MCF 10A (cell line): ENCODE measurements at places on chromosomes 16 and 17. TPM values are rescaled to one million over a fixed set of nuclear protein-coding genes. Genes with fewer than 3 reads are reported as not detected.

The KRTAP4-1 gene
- not detected in 2 replicates for total RNA-seq

- peaks cover 24% of the 10 kb centered on the region for H3K4me1 ChIP-seq
- no peak for DNase-seq
- H3K36me3 ChIP-seq = no peaks in the 10 kb centered on the region
Measured at GRCh38 chr16:20676837-20677236, 20.6 kb downstream of the ACSM1 start.

DNA sequence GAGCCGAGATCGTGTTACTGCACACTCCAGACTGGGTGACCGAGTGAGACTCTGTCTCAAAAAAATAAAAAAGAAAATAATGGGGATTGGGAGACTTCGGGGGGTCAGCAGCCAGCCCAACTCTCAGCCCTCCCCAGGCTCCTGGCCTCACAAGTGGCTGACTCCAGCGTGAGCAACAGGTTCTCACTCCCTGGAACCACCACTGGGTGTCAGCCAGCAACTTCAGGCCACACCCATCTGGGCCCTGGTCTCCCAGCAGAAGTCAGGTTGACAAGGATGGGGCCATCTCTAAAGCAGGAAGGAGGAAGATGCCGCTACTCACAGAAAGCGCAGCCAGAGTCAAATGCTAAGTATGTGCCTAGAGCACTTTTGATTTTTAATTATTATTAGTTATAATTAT is 139.4 kb downstream of the C16orf78 start:
- no peak overlapping the region for H3K4me3 ChIP-seq
- H3K4me1 ChIP-seq = no peaks in the 10 kb centered on the region
- no peak overlapping the region for H3K27ac ChIP-seq
- peaks cover 49% of the 10 kb centered on the region for H3K27me3 ChIP-seq

DNA sequence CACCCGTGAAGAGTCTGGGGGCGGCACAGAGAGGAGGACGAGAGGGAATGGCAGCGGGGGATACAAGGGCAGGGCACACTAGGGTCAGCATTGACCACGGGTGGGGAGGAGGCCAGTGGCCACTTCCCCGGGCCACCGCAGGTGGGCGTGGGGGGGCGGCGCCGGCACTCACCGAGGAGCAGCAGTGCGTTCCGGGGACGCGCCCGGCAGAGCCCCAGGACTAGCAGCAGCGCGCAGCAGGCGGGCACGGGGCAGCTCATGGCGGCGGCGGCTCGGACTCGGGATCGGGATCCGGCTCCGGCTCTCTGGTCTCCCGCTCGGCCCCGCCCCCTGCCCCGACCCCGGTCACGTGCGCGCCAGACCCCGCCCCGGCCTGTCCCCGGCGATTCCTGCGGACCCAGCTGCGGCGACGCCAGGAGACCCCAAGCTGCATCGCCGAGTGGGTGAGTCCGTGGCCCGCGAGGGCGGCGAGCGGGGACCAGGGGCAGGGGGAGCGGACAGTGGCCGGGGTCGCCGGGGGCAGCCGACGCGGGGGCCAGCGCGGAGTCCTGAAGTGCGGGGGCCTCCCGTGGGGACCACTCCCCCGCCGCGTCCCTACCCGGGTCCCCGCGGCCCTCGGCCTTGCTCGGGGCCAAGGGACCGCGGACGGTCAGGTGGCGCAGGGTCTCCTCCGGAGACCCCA is at the start of the genes SGSH and SLC26A11:
Gene SGSH, minus strand, starts transcription at position 280 of the 682 bp plus-strand sequence. Its CDS starts 20 bp downstream, at position 260.
Gene SLC26A11, plus strand, starts transcription at position 374 of the 682 bp plus-strand sequence. CDS start 1,134 bp downstream, outside the sequence.
- peak; percentile 61 for DNase-seq
- H3K27me3 ChIP-seq = no peaks in the 10 kb centered on the region
- peaks cover 16% of the 10 kb centered on the region for H3K4me1 ChIP-seq
- H3K27ac ChIP-seq = peak within 1 kb of the TSS; percentile 84
- H3K4me3 ChIP-seq = peak within 1 kb of the TSS; percentile 94

DNA sequence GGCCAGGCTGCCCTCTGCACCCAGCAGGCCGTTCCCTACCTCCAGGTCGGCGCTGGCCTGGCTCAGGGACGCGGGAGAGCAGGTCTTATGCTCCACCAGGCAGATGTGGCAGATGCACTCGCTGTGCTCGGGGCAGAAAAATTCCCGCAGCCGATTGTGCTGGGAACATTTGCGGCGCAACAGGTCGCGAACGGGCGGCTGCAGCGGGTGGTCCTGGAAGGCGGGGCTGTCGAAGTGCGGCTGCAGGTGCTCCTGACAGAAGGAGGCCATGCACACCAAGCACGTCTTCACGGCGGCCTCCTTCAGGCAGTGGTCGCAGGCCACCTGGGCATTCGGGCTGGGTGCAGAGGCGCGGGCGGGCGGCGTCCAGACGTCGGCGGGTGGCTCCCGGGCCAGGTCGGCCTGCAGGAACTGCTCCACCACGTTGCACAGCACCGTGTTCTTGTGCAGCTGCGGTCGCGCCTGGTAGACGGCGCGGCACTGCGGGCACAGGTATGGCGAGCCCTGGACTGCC is 439 bp downstream of the TRIM25 start:
- DNase-seq = peak; percentile 34
- peak overlapping the region; percentile 96 for H3K27ac ChIP-seq
- peaks cover 37% of the 10 kb centered on the region for H3K4me1 ChIP-seq
- no peaks in the 10 kb centered on the region for H3K27me3 ChIP-seq
- peaks cover 14% of the 10 kb centered on the region for H3K36me3 ChIP-seq
- H3K4me3 ChIP-seq = peak overlapping the region; percentile 86

The PLXDC1 gene
- total RNA-seq = 0.22 and 0.61 TPM in 2 replicates

DNA sequence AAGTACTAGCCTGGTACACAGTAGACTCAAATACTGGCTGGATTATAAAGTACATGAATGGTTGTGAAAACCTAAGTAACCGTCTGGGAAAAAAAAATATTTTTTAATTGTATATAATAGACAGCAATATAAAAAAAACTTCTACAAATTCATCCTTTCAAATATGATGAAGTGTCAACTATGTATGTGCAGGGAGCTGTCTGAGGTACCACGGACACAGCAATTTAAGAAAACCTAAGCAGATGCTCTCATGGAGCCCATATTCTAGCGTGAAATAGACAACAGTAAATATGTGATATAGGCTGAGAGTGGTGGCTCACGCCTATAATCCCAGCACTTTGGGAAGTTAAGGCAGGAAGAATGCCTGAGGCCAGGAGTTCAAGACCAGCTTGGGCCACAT is 104.6 kb downstream of the TTC19 start:
- no peak overlapping the region for H3K27ac ChIP-seq
- no peaks in the 10 kb centered on the region for H3K27me3 ChIP-seq
- H3K36me3 ChIP-seq = peaks cover 69% of the 10 kb centered on the region
- no peak for DNase-seq
- no peak overlapping the region for H3K4me3 ChIP-seq
- H3K4me1 ChIP-seq = no peaks in the 10 kb centered on the region

DNA sequence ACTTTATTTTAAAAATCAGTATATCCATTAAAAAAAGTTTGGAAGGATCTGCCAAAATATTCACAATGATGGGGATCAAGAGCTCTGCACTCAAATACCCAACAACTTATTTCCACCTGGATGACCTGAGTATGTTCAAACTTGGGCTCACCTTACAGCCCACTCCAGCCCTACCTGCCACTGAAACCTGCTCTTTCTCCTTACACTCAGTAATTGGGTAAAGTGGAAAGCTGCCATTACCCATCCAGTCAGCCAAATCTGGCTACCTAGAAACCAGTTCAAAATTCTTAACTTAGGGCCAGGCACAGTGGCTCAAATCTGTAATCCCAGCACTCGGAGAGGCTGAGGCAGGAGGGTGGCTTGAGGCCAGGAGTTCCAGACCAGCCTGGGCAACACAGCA is 9.6 kb downstream of the VPS53 start:
- H3K36me3 ChIP-seq = peaks cover 29% of the 10 kb centered on the region
- no peaks in the 10 kb centered on the region for H3K27me3 ChIP-seq
- no peak overlapping the region for H3K4me3 ChIP-seq
- H3K27ac ChIP-seq = peak overlapping the region; percentile 50
- no peaks in the 10 kb centered on the region for H3K4me1 ChIP-seq

DNA sequence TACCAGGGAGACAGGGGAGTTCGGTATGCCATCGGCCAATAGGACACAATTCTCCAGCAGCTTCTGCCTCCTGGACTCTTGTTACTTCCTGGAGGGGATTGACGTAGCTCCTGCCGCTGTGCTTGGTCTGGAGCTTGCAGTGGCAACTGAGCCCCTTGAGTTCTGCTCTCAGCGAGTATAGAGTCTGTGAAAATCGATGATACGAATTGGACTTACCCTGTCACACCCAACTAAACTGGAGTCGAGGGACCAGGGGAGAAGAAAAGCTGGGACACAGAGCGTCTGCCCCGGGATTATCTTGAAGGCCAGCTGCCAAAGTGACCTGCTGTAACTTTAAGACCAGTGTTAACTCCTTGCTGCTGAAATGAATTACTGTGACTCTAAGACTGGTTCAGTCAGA is 22.2 kb downstream of the SEC14L1 start:
- no peak overlapping the region for H3K27ac ChIP-seq
- DNase-seq = no peak
- H3K27me3 ChIP-seq = no peaks in the 10 kb centered on the region
- no peaks in the 10 kb centered on the region for H3K36me3 ChIP-seq
- no peaks in the 10 kb centered on the region for H3K4me1 ChIP-seq

GRCh38 chr16:11681556-11681955 is 13.3 kb downstream of the SNN start:
- DNase-seq = peak; percentile 61
- peaks cover 87% of the 10 kb centered on the region for H3K36me3 ChIP-seq
- no peak overlapping the region for H3K4me3 ChIP-seq
- H3K27ac ChIP-seq = no peak overlapping the region
- H3K27me3 ChIP-seq = no peaks in the 10 kb centered on the region
- H3K4me1 ChIP-seq = peaks cover 32% of the 10 kb centered on the region

The ODAD4 gene
- total RNA-seq = 0.96 and 1.3 TPM in 2 replicates

The PIK3R6 gene
- not detected in 2 replicates for total RNA-seq
